Activated CD4-positive, alpha-beta T cell treated with anti-CD3 and anti-CD28 coated beads for 24 hours (primary cell): ENCODE measurements at places on chromosomes 12 and 14.
A peak's percentile ranks its signal among the peaks of the same experiment; 100 is the strongest.

DNA sequence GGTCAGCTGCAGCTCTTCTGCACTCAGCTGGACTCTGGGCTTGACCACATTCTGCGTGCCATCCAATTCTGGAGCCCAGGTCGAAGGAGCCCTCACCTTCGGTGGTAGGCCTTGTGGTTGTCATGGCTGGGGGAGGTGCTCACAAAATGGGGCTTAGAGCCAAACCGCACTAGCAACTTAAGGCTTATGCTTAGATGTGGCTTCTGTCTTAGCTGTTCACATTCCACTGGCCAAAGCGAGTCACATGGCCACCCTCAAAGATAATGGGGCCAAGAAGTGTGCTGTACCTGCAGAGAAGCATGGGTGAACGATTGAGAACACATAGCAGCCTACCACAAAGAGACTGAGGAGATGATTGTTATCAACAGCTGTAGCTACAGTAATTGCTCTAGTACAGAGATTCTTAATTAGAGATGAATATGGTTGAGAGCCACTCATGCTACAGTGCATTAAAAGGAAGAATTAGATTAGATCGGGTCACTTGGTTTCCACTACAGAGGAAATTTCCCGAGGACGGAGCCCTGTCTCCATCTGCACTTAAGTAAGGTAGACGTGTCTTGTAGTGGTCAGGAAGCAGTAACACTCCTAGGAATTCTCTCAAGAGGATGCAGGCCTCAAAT, 334.6 kb upstream of the FKBP4 start:
- no peak for DNase-seq

- DNase-seq: no peak
Observed at GRCh38 chr12:116426391-116427136, 132.6 kb upstream of the MAP1LC3B2 start.

DNA sequence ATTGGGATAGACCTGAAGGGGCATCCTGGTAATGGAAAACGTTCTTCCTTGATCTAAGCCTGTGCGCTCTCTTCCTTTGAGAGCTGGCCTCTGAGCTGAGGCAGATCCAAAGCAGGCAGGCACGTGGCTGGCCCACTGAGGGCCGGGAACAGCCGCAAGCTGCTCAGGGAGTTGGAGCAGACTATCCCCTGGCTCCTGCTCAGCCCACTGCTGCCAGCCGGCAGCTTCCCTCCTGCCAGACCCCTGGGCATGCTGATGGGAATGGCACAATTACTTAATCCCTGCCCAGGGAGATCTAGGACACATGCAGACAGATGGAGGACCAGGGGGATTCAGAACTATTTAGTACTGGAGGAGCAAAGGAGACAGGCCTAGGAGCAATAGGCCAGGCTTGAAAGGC, 14.4 kb downstream of the NEUROD4 start:
- no peak for DNase-seq

DNA sequence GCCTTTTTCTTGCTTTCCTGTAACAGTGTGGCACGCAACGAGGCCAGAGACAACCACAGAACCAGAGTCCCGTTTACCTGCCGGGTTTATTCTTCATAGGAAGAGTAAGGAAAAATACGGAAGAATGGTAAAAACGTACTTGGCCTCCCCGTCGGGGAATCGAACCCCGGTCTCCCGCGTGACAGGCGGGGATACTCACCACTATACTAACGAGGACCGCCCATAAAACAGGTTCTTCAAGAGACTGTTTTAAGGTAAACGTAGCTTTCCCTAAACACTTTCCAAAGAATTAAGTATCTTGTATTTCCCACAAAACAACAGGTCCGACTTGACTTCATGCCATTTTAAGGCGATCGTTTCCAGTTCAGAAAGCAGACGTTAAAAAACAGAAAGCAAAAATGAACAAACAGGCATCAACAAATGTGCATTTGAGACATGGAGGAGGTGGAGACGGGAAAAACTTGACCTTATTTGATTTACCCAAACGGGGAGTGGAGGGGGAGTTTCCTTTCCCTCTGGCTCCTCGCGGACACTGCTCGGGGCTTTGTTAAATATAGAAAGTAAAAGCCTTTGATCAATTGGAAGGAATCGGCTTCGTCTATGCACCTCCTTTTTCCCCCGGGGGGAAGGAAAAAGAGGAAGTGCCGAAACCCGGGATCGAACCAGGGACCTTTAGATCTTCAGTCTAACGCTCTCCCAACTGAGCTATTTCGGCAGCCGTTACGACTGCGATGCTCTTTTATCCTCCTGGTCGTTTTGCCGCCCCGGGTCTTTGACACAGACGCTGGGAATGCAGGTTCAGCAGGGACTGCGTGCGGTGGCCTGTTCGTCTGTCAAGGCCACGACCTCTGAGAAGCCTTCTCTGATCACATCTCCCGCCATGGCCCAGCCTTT, 13.0 kb upstream of the UBC start:
- peak; percentile 96 for DNase-seq

GRCh38 chr14:60343571-60344071, 94.6 kb downstream of the PPM1A start:
- no peak for DNase-seq

DNA sequence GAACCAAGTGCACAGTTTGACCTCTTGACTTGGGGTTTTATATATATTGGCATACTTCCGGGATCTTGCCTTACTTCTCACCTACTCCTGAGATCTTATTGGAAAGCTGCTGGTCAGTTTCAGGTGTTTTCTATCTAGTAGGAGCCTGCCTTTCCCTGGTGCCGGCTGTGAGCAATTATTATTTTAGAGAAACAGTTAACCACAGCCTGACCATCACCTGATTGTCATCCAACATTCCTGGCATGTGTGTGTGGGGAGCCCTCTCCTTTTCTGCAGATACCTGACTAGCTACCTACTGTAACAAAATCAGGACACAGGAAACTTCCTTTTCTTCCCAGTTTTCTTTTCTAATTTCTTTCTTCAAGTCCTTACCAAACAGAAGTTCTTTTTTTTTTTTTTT, 220.4 kb downstream of the ATP23 start:
- no peak for DNase-seq

GRCh38 chr12:53091756-53092155, 5.7 kb upstream of the IGFBP6 start:
- no peak for DNase-seq

GRCh38 chr14:38302034-38302433, 46.1 kb upstream of the CLEC14A start:
- no peak for DNase-seq

- DNase-seq: no peak
Observed at GRCh38 chr14:96914571-96915128, 117.5 kb downstream of the VRK1 start.

DNA sequence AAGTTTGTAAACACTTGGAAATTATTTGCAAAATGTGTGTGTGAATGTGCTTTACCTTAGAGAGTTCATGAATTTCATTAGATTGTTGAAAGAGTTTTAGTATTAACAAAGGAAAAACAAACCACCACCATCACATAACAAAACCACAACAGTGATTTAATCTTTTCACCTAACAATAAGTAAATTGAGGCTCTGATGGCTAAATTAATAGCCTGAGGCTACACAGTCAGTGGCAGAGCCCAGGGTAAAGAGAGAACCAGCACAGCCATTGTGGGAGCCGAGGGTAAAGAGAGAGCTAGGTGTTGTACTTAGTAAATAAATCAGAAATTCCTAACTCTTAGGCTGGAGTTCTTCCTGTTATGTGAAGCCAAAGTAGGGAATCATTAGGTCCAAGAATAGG, 51.2 kb upstream of the CAPRIN2 start:
- no peak for DNase-seq

- no peak for DNase-seq
Observed at GRCh38 chr12:48819986-48820725, 1.9 kb downstream of the CACNB3 start.

DNA sequence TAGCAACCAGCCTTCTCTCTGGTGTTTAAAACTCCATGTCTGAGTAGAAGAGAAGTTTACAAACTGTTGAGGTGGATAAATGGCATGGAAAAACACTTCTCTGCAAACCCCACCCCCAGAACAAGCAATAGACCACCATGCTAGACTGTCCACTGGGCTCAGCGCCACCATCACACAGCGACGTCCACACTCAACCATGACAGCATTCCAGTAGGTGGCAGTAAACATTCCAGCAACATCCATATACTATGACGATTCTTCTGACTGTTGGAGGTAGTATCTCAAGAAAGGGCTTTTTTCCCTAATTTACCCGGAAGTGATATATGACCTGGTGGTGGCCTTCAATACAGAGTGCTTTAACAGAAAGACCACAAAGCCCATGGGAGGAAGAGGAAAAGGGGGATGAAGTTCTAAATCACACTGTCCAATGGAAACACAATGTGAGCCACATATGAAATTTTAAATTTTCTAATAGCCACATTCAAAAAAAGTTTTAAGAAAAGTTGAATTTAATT, 152.2 kb downstream of the SLC15A4 start:
- DNase-seq: no peak

- peak; percentile 55 for DNase-seq
Observed at GRCh38 chr12:53344824-53345485, 8.8 kb upstream of the SP7 start.

DNA sequence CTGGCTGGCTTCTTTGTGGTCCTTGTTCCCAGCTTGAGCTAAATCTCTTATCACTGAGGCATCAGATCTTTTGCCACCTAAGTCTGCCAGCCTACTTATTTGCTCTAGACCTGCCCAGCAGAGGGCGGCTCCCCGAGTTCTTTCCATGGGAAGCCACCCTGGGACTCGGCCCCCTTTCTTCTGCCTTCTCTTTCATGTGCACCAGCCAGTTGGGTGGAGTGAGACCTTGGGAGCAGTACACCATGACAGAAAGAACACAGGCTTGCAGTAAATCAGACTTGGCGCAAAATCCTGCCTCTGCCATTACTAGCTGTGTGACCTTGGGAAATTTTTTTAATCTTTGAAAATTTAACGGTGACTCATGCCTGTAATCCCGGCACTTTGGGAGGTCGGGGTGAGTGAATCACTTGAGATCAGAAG, 7.4 kb downstream of the SMAGP start:
- DNase-seq: no peak

GRCh38 chr12:19483727-19484126, 44.4 kb downstream of the AEBP2 start:
- DNase-seq: no peak

GRCh38 chr14:97723351-97723750, 926.2 kb downstream of the VRK1 start:
- no peak for DNase-seq

DNA sequence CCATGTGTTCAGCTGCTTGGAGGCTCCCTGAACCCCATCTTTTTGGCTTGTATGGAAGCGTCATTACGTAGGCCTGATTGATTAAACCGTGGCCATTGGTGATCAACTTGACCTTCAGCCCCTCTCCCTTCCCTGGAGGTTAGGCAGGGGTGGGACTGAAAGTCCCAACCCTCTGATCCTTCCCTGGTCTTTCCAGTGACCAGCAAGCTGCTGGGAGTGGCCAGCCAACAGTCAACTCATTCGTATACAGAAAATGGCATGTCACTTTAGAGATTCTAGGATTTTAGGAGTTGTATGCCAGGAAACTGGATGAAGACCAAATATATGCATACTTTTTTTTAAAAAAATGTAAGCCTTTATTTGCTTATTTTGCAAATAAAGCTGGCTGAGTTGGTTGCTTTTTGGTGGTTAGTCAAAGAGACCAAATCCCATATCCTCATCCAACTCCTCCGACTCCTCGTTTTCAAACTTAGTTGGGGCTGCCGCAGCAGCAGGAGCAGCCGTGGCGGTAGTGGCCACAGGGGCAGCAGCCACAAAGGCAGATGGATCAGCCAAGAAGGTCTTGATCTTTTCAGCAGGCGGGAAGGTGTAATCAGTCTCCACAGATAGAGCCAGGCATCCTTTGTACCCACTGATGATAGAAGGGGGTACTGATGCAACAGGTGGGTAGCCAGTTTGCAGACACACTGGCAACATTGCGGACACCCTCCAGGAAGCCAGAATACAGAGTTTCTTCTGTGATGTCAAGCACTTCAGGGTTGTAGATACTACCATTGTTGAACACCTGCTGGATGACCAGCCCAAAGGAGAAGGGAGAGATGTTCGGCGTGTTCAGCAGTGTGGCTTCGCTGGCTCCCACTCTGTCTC, 16.6 kb downstream of the NFKBIA start:
- no peak for DNase-seq

DNA sequence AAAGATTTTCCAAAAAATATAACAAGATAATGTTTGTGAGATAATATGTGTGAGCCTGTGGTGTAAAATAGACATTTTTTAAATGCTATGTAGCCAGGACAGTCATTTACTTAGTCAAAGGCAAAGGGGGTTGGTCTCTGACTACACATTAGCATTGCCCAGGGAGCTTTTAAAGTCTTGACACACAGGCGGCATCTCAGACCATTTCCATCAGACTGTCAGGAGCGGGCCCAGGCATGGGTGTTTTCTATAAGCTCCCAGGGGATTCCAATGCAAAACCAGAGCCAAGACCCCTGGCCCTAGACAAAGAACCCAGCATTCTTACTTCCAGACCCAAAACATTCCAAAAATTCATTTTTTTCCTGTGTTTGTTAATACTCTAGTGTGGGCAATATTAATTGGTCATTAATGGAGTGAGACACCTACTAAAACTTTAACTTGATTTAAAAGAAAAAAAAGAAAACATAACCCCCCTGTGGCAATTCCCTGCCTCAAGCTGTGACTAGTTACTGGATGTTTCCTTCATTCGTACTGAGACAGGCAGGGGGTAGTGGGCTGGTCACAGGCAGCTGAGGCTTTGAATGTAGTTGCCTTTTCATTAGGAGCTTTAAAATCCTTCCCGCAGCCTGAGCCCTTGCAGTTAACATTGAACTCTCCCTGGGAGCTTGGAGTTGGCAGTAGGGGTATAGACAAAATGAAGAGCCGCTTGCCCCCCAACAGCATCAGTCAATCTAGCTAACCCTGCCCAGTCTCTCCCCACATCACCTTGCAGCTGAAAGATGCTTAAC, 103.7 kb downstream of the CMKLR1 start:
- no peak for DNase-seq

DNA sequence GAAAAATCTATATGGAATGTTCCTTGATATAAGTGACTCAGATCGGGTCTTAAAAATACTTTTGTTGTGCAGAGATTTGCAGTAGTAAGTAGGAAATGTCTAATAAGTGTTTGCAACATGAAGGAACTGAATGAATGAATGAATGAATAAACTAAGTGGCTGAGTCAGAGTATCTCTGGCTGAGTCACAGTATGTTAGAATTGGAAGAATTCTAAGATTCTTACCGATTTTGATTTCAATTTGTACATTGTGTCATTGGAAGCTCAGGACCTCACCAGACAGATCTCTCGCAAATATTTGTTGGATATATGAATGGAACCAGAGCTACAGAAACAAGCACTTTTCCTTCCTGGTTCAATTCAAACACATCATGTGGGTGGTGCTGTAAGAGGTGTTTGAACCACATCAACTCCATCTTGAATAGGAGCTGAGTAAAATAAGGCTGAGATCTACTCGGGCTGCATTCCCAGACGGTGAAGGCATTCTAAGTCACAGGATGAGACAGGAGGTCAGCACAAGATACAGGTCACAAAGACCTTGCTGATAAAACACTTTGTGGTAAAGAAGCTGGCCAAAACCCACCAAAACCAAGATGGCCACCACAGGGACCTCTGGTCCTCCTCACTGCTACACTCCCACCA, 123.9 kb upstream of the FOXN3 start:
- no peak for DNase-seq

GRCh38 chr14:103630364-103631108, 1.5 kb downstream of the KLC1 start:
- no peak for DNase-seq
